Epithelial cell of esophagus (primary cell): ENCODE measurements at places on chromosomes 11 and 22.

GRCh38 chr22:22835242-22835641 lies 52.4 kb upstream of the IGLL5 start:
- no peak for DNase-seq

DNA sequence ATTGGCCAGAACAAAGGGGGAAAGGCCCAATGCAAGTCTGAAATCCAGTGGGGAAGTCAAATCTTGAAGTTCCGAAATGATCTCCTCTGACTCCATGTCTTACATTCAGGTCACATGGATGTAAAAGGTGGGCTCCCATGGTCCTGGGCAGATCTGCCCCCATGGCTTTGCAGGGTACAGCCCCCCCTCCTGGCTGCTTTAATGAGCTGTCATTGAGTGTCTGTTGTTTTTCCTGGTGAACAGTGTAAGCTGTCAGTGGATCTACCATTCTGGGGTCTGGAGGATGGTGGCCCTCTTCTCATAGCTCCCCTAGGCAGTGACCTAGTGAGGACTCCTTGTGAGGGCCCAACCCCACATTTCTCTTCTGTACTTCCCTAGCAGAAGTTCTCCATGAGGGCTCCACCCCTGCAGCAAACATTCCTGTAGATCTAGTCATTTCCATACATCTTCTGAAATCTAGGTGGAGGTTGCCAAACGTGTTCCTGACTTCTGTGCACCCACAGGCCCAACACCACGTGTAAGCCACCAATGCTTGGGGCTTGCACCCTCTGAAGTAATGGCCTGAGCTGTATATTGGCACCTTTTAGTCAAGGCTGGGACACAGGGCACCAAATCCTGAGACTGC lies 9.3 kb downstream of the CARD18 start:
- peak; percentile 90 for DNase-seq

DNA sequence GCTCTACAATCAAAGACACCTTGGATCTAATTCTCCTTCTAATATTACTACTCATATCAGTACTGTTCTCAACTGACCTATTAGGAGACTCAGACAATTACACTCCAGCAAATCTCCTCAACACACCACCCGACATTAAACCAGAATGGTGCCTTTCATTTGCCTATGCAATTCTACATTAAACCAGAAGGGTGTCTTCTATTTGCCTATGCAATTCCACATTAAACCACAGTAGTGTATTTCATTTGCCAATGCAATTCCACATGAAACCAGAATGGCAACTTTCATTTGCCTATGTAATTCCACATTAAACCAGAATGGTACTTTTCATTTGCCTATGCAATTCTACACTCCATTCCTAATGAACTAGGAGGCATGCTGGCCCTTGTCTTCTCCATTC lies 15.3 kb upstream of the APOL3 start:
- no peak for DNase-seq

- peak; percentile 97 for DNase-seq
Measured at GRCh38 chr11:34044664-34045485, 6.7 kb upstream of the CAPRIN1 start.

- DNase-seq: no peak
Measured at GRCh38 chr22:26786398-26786797, 129.0 kb downstream of the MIAT start.

GRCh38 chr22:30472994-30473720 lies 1.3 kb upstream of the SEC14L3 start:
- peak; percentile 59 for DNase-seq

GRCh38 chr11:490186-490929 lies 16.7 kb downstream of the RNH1 start:
- no peak for DNase-seq

GRCh38 chr11:61526956-61527731 lies 18.6 kb downstream of the LRRC10B start:
- no peak for DNase-seq

DNA sequence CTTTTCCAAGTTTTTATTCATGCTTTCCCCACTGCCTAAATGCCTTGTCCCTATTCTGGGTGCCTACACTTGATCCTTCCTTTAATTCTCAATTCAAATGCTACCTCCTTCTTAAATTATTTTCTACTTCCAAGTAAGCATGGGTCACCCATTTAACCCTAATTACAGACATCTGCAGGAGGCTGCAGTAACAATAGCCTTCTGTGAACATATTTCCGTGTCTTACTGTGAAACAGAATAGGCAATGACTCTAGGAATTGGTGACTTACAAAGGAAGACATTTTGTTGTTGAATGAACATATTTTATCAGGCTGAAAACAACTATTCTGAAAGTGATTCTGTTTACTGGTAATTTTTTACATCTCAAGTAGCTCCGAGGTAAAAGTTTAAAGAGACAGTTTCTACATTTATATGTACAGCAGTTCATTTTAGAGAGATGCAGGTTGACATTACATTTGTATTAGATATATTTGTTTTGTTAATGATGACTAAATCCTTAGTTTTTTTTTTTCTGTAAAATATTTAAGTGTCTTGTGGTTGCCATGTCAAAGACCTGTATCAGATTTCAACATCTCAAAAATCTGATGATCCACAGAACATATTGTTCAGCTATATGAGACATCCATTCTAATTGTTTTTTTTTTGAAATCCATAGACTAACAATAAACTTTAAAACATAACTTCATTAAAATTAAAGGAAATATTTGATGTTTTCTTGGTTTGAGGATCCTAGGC lies 316.8 kb downstream of the CASP12 start:
- peak; percentile 52 for DNase-seq

- no peak for DNase-seq
Measured at GRCh38 chr11:134913391-134913790, 501.3 kb upstream of the B3GAT1 start.

GRCh38 chr22:24068377-24068680 lies 57.2 kb downstream of the CABIN1 start:
- DNase-seq: no peak

DNA sequence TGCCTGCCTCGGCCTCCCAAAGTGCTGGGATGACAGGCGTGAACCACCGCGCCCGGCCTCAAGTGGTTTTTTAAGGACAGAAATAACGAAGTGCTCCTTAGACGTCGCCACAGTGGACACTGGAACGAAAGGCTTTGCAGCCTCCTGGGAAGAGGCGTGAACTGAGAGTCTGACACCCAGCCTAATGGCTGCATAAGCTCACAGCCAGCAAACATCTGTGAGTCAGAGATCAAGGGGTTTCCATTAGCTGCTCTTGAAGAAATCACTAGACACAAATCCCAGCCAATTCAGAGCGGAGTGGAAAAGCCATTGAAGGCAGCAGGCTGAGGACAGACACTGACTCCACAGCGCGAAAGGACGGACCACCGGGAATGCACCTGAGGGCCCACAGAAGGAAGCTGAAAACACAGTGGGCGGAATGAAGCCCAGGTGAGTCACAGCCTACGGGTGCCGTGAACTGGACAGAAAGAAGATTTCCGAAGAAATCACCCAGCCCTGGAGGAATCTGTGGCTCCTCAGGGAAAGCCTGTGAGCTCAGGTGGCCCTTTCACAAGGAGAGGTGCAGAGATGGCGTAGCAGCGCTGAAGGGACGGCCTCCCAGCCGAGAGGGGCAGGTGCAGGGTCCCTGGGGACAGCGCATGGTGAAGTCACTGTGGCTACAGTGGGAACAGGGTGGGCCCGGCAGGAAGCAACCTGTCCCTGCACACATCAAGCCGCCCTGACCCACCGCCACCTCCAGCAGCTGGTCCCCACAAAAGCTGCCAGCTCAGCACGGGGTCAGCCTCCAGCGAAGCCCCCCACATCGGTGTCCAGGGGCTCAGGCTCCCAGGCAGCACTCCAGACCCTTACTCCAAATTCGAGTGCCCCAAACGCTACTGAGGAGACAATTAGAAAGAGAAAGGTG lies 11.6 kb downstream of the LMNTD2 start:
- peak; percentile 41 for DNase-seq

GRCh38 chr22:37337204-37337943 lies 55.1 kb downstream of the CYTH4 start:
- peak; percentile 20 for DNase-seq

- DNase-seq: no peak
Measured at GRCh38 chr11:108959105-108959761, 294.4 kb downstream of the DDX10 start.

GRCh38 chr22:41544671-41545476 lies 604 bp upstream of the POLR3H start:
- no peak for DNase-seq

DNA sequence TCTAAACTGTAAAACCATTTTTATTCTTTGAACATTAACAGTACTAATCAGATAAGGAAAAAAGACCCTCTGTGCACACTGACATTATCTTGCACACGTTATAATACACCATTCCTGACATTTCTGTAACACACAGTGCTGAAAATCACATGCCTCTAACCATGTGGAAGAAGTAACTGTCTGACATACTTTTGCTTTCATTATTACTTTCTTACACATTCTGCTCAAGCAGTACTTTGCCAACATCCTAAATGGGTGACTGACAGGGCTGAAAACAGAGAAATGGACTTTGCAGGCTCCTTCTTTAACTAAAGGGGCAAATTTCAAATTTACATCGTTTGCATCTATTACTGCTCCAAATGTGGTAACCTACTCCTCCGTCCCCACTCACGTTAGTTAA lies 22.8 kb upstream of the TP53AIP1 start:
- no peak for DNase-seq

DNA sequence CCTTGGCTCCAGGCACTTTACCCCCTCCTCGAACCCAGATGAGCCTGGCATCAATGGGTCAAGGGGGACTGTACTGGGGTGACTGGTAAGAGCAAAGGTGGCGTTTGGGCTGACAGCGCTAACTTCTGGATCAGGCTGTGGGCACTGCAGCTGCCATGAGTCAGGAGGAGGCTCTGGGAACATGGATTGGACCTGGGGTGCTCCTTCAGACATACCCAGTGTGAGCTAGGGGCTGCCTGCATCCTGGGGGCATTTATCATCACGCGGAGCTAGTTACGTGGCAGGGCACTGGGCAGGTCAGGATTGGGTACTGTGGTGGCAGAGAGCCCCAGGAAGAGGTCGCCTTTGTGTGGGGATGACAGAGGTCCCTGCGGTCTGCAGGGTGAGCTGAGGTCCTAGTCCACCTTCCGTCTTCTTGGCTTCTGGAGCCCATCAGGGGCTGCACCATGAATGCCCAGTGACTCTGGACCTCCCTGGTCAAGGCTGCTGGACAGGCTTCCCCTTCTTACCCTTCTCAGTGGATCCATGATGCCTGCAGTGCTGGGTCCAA lies 13.1 kb downstream of the GRIK4 start:
- DNase-seq: no peak

- no peak for DNase-seq
Measured at GRCh38 chr11:98836156-98836555, 184.6 kb upstream of the CNTN5 start.

GRCh38 chr22:30947173-30947815 lies 21.3 kb downstream of the MORC2 start:
- DNase-seq: peak; percentile 91
